ENCODE measurements at places on chromosomes 16 and 17.
A peak's percentile ranks its signal among the peaks of the same experiment; 100 is the strongest.

- peak; percentile 67 for DNase-seq
These were observed 219.7 kb downstream of the TMEM114 start for GRCh38 chr16:8370374-8371270.

- no peak for DNase-seq
These were observed 3.1 kb upstream of the SPATA32 start for GRCh38 chr17:45264988-45265387.

DNA sequence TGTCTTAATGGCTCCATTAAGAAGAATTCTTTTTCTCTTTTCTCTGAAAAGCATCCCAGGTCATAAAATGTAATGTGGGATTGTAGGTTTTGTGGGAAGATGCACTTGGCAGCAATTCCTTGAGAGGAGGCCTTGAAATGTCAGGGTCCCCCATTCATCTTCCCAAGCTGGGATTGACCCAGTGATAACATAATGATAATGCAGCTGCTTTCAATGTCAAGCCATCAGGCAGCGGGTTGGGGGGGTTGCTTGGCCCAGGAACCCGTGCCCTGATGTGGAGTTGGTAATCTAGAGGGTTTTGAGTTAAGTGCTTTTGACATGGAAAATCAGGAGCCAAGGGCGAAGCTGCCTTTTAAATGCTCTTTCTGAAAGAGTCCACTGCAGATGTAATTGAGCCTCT is 484.0 kb downstream of the WWOX start:
- DNase-seq: no peak

- no peak for DNase-seq
These were observed 31.0 kb upstream of the ST6GALNAC1 start for GRCh38 chr17:76674600-76674999.

GRCh38 chr17:27310565-27311110 is 16.7 kb downstream of the WSB1 start:
- DNase-seq: no peak

- DNase-seq: no peak
These were observed 292.6 kb upstream of the IRX3 start for GRCh38 chr16:54579106-54579728.

DNA sequence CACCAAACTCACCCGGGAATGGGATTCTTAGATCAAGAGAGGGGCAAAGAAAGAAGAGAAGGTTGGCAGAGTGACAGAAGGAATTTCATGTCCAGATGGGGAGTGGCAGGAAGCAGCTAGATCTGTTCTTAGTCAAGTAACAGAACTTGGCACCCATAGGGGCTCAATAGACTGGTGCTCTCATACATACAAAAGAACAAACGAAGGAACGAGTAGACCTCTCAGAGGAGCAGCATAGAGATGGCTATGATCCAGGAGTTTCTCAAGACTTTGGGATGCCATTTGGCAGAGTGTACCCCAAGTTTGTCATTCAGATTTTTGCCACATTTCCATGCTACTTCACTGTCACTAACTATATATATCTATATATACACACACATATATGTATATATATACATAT is 47.9 kb downstream of the GINS3 start:
- no peak for DNase-seq

- no peak for DNase-seq
These were observed 27.4 kb downstream of the TNFRSF13B start for GRCh38 chr17:16944334-16945135.

GRCh38 chr17:16975277-16975651 is 3.3 kb upstream of the TNFRSF13B start:
- no peak for DNase-seq

DNA sequence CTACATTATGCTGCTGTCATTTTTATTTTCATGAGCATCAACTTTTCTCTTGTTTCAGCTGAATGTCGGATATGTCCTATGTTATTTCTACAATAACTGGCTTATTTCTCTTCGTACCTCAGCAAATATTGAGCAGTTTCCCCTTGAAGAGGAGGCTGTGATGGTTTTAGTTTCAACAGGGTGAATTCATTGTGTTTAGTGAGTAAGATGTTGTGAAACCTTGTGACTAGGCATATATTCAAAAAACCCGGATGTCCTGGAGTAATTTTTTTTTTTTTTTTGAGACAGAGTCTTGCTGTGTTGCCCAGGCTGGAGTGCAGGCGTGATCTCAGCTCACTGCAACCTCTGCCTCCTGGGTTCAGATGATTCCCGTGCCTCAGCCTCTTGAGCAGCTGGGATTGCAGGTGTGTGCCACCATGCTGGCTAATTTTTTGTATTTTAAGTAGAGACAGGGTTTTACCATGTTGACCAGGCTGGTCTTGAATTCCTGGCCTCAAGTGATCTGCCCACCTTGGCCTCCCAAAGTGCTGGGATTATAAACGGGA is 11.1 kb downstream of the CPD start:
- no peak for DNase-seq

GRCh38 chr17:39611401-39612112 is 3.8 kb upstream of the NEUROD2 start:
- peak; percentile 77 for DNase-seq

GRCh38 chr16:72061564-72061963 is 1.5 kb upstream of the HPR start:
- no peak for DNase-seq
